Activated T-cell treated with anti-CD3 and anti-CD28 coated beads for 24 hours (primary cell): ENCODE measurements at places on chromosomes 6 and 20.

DNA sequence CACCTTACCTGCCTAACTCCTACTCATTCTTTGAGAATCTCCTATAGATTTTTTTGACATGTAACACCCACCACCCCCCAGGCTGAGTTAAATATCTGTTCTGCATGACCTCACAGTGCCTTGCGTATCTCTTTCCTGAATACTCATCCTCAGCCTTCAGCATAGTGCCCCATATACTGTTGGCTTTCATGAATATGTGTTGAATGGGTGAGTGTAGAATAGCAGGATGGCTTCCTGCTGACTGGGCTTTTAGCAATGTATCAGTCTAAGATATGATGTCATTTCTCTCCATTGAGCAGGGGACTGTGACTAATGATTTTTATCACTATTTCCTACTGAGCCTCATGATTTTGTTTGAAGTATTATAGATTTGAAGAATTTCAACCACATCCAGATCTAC, 361.6 kb upstream of the MARCKS start:
- DNase-seq = no peak

DNA sequence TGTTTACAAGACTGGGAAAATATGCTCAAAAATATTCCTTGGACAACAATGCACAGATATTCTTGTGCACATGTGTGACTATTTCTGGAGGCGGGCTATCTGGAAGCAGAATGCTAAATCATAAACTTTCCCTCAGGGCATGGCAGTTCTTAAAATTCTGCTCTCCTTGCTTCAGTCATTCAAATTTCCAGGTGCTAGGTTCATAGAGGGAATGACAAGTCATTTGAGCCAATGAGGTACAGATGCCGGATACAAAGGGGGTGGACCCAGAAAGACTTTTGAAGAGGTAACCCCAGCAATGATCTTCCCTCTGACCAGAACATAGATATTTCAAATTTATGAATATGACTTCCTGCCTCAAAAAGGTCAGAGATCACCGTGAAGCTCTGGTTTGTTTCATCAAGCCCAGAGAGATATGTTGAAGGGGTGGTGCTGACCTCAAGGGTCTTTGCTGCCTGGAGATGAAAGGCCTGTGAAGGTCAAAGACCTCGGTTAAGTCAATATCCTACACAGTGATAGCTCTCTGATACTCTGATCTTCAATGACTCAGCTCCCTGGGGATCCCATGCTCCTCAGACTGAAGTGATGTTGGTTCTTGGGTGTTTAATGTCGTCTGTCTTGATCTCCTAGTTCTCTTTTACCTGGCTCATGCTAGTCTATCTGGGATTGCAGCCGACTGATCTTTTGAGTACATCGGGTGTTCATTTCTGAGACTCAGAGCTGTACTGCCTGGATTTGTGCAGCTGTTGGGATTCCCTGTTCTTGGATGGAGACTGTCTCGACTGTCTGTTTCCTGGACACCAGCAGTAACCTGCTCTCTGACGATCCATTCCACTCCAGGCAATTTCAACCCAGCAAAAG, 47.5 kb upstream of the TSHZ2 start:
- no peak for DNase-seq

GRCh38 chr6:46789434-46790354, 3.5 kb upstream of the MEP1A start:
- DNase-seq = no peak

DNA sequence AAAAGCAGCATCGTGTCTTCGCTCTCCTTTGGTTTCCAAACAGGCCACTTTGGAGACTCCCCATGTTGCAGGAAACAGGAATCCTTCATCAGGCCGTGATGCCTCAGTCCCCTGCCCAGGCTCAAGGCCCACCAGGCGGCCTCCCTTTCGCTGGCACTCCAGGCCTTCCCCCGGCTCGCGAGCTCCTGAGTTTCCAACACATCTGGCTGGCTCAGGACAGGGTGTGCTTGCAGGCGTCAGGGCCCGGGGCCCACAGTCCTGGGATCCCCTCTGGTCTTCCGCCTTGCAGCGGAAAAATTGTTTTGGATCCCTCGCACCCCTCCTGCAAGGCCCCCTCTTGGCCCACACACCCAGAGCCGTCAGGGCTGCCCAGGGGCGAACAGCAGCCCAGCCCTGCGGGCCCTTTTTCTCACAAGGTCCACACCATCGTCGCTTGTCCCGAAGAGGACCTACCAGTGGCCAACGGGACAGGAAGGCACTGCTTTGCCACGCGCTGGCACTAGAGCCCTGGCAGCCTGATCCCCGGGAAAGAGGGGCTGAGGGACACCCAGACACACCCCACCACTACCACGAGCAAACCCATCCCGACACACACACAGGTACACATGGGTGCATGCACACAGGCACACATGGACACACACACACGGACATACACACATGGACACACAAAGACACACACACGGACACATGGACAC, 1930.9 kb upstream of the DEFB115 start:
- no peak for DNase-seq
